ENCODE measurements at places on chromosomes 6 and 20.

DNA sequence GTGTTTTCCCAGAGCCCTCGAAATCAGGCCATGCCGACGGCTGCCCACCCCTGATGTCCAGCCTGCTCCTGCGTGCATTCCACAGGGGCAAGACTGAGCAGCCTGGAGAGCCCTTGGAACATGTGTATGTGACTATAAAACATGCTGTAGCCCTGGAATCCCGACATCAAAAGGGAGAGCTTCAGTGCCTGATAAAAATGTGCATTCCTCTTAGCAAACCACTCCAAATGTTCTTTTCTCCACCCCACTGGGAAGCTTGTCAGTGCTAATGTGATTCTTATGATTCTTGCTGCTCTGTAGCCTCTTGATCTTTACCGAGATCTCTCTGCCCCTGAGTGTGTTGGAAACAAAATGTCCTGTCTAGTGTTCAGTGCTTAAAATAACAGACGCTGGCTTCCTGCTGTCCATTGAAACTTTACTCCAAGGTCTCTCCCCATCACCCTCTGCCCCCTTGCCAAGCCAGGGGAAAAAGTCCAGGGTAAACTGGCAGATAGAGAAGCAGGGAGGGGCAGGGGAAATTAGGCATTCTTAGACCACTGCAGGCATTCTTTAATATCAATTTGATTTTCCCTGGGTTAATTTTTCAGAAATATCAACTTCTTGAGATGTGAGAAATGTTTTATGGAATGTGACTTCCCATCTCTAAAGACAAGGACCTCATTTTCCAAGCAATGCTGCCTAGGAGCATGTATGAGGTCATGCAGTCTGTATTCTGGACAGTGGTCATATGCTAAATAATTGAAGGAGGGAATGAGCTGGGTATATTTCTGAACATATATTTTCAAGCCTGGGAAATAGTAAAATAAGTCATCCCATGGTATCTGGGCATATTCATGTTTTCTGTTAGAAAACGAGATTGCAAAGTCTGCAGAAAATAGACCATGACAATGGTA lies 73.8 kb upstream of the ISM1 start:
- DNase-seq: no peak

DNA sequence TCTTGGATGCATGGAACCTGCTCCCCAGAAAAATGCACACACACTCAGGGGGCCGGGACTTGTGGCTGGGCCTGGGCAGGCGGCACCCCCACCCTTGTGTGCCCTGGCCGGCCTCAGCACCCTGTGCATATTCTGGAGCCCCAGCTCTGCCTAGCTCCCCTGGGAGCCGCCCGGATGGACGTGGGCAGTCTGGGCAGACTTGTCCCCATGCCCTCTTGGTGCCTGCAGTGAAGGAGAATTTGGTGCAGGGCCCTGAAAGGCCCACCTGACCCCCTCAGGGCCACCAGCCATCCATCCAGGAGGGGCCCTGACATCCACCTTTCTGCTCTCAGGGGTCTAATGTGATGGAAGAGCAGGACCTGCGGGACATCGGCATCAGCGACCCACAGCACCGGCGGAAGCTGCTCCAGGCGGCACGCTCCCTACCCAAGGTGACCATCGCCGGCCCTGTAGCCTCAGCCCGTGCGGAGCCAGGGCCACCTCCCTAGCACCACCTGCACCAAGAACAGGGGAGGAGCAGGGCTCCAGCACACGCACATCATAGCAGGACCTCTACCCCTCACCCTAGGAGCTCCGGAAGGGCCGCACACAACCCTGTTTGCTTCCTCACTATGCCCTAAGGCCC lies 62.8 kb downstream of the TCP11 start:
- DNase-seq: no peak

DNA sequence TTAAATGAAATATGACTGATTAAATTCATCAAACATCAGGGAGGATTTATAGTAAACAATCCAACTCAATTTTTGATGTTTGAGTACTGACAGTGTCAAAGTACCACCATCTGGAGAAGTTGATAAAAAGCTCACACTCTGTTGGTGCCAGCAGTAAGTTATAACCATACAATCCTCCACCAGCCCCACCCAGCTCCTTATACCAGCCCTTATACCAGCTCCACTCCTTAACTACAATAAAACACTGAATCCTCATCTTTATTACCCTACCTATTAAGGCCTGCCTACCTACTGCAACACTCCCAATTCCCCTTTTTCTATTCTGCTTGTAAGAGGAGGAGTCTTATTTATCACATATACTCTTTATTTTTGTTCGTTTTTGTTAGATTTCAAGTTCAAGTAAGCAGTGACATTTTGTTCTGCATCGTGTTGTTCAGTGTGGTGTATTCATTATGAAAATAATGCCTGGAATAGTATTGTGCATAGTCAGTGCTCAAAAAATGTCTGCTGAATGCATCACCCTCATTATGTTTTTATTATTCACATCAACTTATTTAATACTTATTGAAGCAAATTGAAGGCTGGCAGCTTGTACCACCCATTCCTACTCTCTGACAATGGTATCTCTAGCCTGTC lies 954.7 kb upstream of the ADGRB3 start:
- DNase-seq: no peak

DNA sequence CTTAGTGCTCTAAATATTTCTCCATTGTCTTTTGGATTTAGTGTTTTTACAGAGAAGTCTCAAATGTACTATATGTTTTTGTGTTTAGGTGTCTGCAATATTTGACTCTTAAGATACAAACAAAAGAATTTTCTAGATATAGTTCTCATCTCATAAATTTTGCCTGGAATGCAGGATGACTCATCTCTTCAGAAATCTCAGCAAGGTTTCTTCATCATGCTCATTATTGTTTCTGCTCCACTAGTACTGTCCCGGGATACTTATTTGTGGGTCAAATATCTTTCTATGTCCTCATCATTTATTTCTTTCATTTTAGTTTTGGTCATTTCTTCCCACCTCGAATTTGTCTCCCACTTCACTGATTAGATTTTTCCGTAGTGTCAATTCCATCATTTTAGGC lies 9.5 kb downstream of the AHI1 start:
- DNase-seq: no peak

DNA sequence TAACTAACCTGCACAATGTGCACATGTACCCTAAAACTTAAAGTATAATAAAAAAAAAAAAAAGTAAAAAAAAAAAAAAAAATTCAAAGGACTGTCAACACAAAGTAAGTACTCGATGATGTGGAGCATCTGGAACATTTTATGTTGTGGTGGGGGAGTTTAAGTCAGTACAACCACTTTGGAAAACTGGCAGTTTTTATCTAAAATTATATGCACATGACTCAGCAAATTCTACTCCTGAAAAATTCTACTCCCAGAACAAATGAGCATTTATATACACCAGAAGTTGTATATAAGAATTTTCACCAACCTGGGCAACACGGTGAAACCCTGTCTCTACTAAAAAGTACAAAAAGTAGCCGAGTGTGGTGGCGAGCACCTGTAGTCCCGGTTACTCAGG lies 36.9 kb upstream of the CCDC28A start:
- DNase-seq: no peak

- DNase-seq: no peak
These were observed 949 bp downstream of the TXLNB start for GRCh38 chr6:139290787-139291311.

- DNase-seq: no peak
These were observed 555 bp upstream of the ZBTB46 start for GRCh38 chr20:63831646-63831992.

DNA sequence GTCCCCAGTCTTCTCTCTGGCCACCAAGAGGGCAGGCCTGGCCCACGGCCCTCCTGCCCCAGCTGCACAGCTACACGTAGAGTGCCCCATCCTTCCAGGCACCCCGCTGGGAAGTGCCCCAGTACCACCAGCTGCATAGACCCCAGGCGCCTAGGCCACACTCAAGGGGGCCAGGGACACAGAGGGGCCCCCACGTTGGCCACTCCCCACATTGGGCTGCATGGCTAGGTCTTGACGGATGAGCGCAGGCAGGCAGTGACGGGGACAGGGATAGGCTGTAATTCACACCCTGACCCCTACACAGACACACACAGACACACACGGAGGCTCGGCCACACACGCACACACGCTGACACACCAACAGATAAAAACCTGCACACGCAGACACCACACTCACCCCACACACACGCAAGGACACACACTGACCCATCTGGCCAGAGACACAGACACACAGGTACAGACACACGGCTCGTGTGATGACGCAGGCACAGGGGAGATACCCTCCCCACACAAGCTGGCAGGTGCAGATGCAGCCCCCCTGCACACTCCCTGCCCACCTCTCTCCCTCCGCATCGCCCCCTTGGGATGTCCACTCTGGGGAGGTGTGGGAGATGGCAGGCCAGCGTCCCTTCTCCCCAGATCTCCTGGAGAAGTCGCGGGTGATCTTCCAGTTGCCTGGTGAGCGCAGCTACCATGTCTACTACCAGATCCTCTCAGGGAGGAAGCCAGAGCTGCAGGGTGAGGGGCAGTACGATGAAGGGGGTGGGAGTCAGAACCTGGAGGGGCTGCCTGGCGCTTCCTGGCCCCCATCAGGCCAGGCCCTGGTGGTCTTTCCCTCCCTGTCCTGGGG lies 30.0 kb downstream of the MYH7B start:
- DNase-seq: no peak

DNA sequence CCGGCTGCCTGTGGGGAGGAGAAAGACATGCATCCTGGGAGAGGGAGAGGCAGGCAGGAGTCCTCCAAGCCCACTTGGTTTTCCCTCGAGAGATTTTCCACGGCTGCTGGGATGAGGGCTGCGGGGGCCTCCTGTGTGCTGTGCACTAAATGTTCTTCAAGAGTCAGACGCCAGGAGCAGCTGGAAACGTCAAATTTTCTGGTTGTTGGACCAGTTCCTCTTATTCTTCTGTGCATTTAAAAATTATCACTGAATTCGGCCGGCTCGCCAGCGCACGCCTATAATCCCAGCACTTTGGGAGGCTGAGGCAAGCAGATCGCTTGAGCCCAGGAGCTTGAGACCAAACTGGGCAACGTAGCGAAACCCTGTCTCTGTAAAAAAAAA lies 32.8 kb upstream of the NTSR1 start:
- DNase-seq: no peak

GRCh38 chr20:62346398-62347150 lies 20.5 kb downstream of the LAMA5 start:
- no peak for DNase-seq

DNA sequence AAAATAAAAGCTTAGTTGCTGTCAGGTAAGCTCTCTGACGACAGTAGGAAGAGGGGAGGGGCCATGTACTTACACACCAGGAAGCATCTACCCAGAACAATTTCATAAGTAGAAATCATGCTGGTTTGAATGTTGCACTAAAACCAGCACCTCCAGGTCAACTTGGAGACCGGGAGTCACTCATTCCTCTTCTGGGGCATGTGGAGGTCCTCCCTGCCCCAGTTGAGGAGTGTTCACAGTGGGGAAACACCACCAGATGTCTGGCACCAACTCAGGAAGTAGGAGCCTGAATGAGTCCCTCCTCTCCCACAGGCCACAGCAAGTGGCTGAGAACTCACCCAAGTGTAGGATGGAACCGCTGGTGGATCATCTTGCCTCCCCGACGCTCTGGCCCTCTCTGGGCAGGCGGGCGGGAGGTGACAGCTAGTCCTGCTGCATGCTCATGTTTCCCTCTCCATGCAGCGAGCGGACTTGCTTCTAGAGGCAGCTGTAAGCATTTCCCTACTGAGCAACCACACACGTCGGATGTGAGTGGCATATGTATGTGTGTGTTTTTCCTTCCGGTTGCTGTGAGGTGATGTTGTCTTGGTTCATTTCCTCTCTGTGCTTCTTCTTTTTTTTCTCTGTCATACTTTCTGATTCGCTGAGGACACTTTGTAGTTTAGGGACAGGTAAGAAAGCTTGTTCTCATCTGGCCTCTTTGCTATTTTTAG lies 149.5 kb upstream of the NEDD9 start:
- DNase-seq: peak; percentile 49

DNA sequence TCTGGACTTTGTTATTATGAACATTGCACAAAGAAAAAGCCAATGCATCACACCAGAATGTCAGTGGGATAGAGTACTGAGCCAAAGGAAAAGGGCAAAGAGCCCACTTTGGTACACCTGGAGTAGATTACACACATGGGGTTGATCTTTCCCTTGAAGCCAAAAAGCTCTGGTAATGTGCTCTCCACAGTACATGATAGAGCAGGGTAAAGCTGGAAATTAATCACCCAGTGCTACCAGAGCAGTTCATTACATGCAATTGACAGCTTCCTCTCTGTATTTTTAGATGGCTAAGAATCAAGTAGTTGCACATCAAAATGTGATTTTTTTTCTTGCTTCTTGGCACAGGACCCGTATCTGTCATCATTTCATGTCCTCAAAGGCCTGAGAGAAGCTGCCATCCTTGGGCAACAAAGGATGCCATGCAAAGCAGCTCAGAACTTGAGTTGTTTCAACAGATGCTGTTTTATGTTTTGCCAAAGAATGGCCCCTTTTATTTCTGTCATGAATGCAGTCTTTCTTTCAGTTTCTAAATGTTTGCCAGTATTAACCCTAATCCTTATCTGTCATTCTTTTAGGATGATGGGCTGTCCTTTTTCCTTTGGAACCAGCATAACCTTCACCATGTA lies 88.1 kb downstream of the HDGFL1 start:
- DNase-seq: no peak

DNA sequence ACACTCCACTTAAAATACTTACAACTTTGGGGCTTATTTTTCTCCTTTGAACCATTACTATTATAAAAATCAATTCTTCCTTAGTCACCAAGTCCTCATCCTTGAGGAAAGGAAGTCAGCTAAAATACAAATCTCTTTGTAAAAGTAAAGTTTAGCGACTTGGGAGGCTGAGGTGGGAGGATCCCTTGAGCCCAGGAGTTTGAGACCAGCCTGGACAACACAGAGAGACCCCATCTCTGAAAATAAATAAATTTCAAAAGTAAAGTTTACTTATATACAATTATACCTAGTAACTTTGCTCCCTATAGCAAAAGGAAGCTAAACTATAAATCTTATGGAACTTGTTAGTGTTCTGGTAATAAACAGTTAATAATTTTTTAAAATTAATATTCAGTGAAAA lies 40.4 kb downstream of the MYB start:
- no peak for DNase-seq

- no peak for DNase-seq
These were observed 107.4 kb upstream of the TNFAIP3 start for GRCh38 chr6:137759624-137760023.

DNA sequence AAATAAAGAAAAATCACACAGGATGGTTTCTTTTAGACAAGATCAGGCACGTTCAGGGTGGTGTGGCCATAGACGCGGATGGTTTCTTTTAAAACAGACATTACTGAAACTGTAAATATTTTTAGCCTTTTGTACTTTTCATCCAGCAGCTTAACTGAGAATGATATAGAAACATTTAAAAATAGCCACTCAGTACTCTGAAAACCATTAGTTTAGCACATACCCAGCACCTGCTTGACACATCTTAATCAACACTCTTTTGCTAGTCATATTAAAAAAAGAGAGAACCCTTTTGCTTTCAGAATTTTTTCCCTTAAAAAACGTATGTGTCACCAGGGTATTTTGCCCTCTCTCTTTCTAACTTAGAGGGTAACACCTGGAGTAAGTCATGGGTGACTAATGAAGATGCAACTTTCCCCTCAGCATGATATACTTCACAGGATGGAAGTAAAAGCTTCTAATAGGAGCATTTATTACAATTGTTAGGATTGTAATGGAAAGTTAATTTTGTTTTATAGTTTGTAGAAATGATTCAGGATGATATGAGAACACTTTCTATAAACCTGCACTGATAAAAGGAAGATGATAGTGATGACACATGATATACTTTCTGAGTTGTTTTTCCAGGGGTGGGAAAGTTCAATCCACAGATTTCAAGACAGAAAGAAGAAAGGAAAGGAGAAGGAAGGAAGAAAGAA lies 45.2 kb downstream of the BACH2 start:
- DNase-seq: no peak

- no peak for DNase-seq
These were observed 31.8 kb downstream of the TREML1 start for GRCh38 chr6:41122373-41122772.

GRCh38 chr6:1003394-1004160 lies 308.3 kb upstream of the FOXQ1 start:
- DNase-seq: no peak
